ENCODE measurements at places on chromosomes 2 and 18. TPM values are rescaled to one million over a fixed set of nuclear protein-coding genes. Genes with fewer than 3 reads are reported as not detected.

Gene EGR4
- 0.22 TPM for total RNA-seq

Gene MATN3
- 0.83 TPM for total RNA-seq

Gene C2orf66
- 0.98 TPM for total RNA-seq

Gene BMP10
- not detected for total RNA-seq

Gene KCTD1
- total RNA-seq: 29.5 TPM

Gene HNMT
- total RNA-seq: 0.28 TPM

Gene VWC2L
- total RNA-seq: not detected

Gene MLPH
- total RNA-seq: 27.1 TPM

Gene ZNF521
- total RNA-seq: not detected

Gene SP5
- total RNA-seq: not detected

Gene RAPGEF4
- not detected for total RNA-seq
